ENCODE measurements at places on chromosomes 1 and 21.
A peak's percentile ranks its signal among the peaks of the same experiment; 100 is the strongest.

DNA sequence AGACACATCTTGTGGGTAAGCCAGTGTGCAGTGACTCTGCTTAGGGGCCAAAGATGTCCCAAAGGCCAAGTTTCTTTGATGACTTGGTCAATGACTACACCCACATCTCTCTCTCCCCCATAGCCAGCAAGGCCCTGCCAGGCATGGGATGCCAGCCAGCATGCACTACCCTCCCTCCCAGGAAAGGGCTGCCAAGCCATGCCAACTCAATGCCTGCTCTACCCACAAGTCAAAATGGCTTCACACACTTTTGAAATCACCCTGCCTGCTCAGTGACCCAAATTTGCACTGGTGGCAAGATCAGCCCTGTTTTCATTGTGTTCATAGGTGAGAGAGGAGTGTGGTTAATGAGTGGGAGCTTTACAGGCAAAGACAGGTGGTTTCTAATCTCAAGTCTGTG lies 112.5 kb downstream of the MATN1 start:
- no peak for DNase-seq

DNA sequence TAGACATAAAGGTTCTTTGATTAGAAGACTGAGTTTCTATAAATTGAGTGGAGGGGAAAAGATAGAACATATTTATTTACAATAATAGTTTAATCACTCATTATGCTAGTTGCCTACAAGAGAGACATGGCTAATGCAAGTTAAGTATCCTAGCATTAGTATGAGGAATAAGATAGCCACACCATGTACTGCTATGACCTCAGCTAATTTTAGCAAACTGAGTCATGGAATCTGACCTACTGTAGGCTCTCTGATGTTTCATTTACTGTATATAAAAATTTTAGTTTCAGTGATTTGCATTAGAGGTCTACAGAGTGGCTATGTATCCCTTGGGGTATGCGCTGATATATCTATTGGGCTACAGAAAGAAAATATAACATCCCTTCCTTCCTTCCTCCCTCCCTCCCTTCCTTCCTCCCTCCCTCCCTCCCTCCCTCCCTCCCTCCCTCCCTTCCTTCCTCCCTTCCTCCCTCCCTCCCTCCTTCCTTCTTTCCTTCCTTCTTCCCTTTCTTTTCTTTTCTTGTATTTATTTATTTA lies 5.8 kb downstream of the AGL start:
- no peak for DNase-seq

DNA sequence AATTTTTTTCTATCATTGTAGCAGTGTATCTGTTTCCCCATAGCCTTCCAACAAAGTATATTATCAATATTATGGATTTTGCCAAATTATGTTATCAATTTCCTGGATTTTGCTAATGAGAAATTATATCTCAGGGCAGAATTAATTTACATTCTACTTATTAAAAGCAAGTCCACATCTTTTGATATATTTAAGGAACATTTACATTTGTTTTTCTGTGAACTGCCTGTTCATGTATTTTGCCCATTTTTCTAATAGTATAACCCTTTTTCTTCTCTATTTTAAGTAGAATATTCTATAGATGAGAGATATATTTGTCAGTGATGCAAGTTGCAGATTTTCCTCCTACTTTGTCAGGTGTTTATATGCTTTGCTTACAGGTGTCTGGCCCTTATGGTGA lies 24.4 kb downstream of the C1orf87 start:
- DNase-seq: no peak

DNA sequence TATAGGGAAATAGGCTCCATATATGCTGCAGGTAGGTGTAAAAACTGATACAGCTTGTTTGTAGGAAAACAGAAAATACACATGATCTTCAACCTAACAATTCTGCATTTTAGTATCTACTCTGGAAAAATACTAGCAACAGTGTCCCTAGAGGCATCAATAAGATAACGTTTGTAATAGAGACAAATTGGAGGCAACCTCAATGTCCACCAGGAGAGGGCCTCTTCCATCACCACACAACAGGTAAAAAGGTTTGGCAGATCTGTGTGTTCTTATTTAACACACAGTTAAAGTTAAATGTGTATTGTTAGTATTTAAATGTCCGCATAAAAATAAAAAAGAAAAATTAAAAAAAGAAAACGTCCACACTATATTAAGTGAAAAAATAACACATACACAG lies 5.4 kb downstream of the EIF2D start:
- DNase-seq: no peak

GRCh38 chr1:224486801-224487583 lies 52.4 kb upstream of the WDR26 start:
- DNase-seq: no peak

DNA sequence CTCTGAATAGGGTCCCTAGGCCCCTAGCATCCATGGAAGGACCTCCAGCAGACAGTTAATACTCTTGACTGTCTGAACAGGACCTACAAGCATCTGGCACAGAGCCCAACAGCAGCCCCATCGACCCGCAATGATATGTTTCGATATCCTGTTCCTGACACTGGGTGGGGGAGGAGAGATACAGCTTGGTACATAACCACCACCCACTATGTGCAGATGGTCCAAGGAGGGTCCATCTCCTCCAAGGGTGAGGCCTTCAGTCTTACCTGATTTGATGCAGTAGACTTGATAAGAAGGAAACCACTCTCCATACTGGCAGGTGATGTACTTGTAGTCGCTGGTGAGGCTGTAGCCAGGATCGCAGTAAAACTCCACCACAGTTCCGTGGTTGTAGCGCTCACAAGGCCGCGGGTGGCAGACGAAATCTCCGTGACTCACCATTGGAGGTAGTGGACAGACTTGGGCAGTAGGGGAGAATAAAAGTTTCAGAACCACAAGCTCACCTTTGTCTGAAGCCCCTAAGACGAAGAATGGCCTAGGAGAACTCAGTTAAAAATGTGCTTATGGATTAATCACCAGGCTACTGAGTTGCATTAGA lies 86.0 kb upstream of the TLR5 start:
- no peak for DNase-seq

GRCh38 chr1:982765-983436 lies 1.0 kb upstream of the PERM1 start:
- DNase-seq: no peak

- no peak for DNase-seq
Measured at GRCh38 chr1:204106825-204107224, 33.9 kb downstream of the SOX13 start.

- DNase-seq: peak; percentile 62
Measured at GRCh38 chr1:26275580-26276431, 4.1 kb upstream of the SH3BGRL3 start.

GRCh38 chr1:109309347-109309746 lies 2.5 kb upstream of the MYBPHL start:
- no peak for DNase-seq
